GM23338 (cell line): ENCODE measurements at places on chromosomes 2 and 18. TPM values are rescaled to one million over a fixed set of nuclear protein-coding genes. Genes with fewer than 3 reads are reported as not detected.

GRCh38 chr2:3768960-3769765 lies 65.8 kb downstream of the DCDC2C start:
- no peak for DNase-seq

DNA sequence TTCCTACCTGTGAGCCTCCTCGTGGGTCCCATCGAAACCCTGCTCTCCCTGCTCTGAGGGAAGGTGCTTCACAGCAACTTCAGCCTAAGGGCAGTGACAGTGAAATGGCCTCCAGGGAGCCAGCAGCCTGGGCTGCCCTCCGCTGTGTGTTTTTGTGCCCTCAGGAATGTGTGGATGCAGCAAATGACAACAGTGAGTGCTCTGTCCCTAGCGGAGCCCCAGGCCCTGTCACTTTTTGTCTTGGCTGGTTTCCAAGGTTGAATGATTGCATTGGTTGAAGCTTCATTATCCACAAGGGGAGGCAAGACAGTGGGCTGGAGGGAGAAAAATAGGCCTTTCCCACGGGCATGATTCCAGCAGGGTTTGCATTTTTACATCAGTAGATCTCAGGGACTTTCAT lies 42.9 kb downstream of the STON1 start:
- DNase-seq = peak; percentile 19

GRCh38 chr2:232951891-232952290 lies 61.2 kb downstream of the NGEF start:
- no peak for DNase-seq

DNA sequence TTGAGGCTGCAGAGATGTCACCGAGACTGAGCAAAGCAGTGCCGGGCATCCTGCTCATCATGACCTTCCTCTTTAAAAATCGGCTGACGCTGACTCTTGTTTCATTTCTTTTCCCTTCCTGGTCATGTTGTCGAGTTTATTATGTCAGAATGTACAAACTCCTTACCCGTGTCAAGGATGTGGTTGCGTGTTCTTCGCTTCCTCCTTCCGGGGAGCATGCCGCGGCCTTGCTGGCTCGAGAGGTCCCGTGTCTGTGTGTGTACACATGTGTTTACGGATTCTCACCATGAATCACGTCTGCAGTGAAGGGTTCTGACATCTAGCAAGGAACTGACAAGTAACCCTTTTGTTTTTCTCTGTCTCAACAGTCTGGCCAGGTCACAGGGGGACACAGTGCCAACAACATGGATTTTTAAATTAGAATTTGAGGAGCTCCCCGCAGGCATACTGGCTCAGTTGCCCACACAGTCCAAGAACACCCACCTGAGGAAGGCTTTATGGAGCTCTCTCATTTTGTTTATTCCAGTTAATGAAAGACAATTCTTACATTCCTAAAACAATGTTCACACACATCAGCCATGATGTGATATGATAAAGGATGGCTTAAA lies 60.2 kb downstream of the MYT1L start:
- no peak for DNase-seq

- no peak for DNase-seq
Measured at GRCh38 chr2:106012591-106013347, 181.3 kb downstream of the UXS1 start.

GRCh38 chr2:217756375-217757107 lies 246.3 kb downstream of the TNS1 start:
- peak; percentile 93 for DNase-seq

- no peak for DNase-seq
Measured at GRCh38 chr2:236887953-236888793, 197.5 kb upstream of the COPS8 start.

DNA sequence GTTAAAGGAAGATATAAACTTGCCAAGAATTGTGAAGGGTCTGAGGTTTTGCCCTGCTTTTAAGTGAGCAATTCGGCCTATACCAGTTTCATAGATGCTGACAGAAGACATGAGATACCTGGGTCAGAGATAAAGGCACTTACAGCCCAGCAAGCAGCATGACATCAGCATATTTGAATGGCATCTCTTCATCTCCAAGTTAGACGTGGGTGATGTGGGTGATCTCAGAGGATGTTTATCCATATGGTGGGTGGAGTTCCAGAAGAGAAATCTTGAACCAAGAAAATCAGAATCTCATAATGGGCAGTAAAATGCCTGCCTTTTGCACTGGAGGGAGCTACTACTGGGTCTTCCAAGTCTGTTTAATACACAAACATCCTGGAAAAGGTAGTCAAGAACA lies 44.7 kb downstream of the GYPC start:
- DNase-seq = no peak

NBAS gene
- 30.7 and 38.9 TPM in 2 replicates for total RNA-seq

SMYD1 gene
- total RNA-seq = 0.07 TPM in 1 of 2 replicates, not detected in the other

MAP3K19 gene
- total RNA-seq = not detected in 2 replicates

AKAIN1 gene
- total RNA-seq = not detected in 2 replicates
